ENCODE measurements at places on chromosomes 5 and 9.

- no peak for DNase-seq
Observed at GRCh38 chr9:82890865-82891264, 172.1 kb downstream of the RASEF start.

GRCh38 chr5:170826117-170826516, 35.7 kb upstream of the RANBP17 start:
- DNase-seq = no peak

GRCh38 chr5:172425402-172425801, 28.9 kb downstream of the SH3PXD2B start:
- no peak for DNase-seq

DNA sequence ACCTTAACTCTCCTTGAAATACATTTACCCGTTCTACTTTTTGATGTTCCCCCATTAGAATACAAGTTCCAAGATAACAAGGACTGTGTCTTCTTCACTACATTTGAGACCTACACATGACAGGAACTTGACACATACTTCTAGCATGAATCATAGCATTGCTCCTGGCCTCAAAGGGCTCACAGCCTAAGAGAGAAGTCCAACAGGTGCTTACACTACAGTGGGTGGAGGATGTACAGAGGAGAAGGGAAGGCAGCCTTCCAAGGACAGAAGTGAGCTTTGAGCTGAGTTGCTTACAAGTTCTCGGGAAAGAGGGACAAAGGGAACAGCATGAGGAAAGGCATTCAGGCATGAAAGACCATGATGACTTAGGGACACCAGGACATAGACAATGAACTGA, 56.9 kb upstream of the MSX2 start:
- DNase-seq = no peak

DNA sequence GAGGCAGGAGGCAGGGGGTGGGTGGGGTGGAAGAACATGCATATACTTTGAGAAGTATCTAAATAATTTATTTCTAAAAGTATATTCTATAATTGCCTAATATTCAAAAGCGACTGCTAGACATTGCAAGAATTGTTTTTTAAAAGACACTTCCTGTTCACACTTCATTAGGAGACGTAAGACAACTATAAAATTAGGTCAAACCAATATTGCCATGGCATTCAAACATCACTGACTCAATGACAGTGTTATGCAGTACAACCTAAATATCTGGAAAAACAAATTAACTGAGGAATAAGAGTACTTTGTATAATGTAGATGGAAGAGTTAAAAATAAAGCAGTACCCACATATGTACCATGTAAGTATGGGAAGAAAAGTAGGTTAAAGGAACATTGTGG, 4.5 kb downstream of the CCNH start:
- DNase-seq = no peak

DNA sequence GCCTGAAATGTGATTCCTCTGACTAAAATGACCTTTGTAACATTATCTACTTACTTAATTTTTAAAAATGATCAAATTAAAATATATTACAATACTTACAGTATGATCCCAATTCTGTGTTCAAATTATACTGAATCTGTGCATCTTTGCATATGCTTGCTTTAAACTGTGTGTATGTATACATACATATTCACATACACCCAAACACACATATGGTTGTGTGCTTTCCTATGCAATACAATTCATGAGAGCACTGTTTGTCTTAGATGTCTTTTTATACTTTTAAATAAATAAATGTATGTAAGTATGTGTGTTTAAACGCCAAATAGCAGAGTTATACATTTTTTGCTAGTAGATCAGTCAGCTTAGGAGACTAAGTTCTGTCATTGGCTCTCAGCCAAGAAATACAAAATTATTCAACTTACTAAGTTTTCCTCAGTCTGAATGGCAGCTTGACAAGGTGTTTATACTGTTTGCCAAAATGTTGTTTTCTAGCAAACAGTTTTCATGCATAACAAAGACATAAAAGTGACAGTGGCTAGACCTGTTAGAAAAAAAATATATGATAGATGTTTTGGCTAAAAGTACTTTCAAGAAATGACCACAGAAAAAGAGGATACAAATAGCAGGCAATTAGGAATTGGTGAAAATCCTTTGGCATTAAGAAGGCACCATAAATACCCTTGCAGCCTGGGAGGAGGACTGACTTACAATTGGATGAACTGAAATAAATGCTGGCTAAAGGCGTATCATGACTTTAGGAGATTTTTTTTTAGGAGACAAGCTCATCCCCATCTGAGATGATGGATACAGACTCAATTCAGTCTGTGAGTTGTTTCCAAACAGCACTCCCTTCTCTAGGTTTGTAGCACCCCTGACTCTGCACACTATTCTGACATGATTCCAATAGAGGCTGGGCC, 7.9 kb downstream of the TICAM2 start:
- no peak for DNase-seq

- DNase-seq = no peak
Observed at GRCh38 chr5:60490597-60491166, 209.3 kb downstream of the DEPDC1B start.

DNA sequence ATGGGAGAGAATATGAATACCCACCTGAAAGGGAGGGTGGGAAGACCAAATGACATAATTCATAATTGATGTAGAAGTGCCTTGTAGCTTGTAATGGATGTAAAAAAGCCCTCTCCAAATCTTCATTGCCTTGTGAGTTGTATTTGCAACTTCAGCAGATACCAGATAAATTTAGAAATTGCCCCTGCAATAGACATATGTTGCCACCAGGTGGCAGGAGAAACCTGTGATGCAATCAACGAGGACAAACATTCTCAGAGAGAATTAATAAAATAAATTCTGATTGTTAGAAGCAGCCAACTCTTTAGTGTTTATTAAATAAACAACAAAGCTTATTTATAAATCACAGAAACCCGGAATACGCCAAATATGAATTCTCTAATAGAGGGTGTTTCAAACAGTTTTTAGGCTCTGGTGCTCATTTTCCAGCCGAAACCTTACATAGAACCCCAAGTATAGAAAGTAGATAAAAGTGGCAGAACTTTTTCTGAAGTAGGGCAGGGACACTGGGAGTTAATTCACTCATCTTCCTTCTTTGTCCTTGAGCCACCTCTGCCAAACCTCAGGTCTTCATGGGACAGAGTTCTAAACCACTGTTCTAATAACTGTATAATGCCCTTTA, 147.8 kb downstream of the TMEM38B start:
- peak; percentile 21 for DNase-seq

DNA sequence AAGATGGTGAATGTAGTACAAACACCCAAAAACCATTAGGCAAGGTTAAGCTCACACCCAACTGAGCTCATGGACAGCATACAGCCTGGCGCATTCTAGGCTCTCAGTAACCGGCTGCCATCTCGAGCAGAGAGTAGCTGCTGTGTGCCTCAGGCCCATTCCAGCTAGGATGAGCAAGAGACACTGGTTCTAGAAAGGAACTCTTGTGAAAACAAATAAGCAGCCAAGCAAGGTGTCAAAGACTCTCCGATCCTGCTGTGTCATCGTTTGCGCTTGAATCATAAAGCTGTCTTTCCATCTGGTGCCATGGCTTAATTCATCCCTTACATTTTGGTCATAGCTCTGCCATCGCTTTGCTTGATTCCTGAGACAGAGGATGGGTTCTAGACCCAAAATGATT, 135.4 kb upstream of the MSX2 start:
- no peak for DNase-seq

GRCh38 chr5:38736089-38736488, 109.7 kb upstream of the OSMR start:
- DNase-seq = no peak

DNA sequence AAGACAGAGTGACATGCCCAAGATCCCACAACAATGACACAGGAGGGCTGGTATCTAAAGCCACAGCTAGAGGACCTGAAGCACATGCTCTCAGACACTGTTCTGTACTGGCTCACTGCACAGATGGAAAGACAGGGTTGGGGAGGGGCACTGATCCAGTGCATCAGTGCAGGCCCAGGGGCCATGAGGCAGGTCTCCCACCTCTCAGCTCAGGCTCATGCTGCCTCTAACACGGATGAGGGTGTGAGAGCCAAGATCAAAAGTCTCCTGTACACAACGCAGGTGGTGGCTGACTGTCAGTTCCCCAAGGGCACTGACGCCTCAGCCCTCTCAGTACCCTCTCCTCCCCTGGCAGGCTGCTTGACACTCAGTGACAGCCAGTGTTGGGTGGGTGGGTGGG, 10.9 kb downstream of the RAPGEF1 start:
- no peak for DNase-seq

- DNase-seq = no peak
Observed at GRCh38 chr9:126671381-126671831, 57.7 kb downstream of the LMX1B start.

DNA sequence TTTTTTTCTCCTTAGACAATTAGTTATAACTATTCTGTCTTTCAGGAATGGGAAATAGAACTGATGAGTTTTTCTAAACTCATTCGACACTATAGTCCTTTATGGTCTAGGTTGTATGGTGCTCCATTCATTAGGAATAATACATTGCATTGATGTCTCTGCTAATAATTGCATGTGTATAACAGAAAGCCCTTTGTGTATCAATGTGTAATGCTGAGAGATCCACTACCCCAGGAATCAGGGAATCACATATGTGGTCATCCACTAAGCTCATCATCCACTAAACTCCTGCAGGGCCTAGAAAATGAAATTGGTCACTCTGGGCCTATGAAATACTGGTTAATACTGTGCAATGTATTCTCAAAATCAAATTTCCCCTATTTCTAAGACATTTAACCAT, 242.0 kb upstream of the CDH18 start:
- DNase-seq = no peak

DNA sequence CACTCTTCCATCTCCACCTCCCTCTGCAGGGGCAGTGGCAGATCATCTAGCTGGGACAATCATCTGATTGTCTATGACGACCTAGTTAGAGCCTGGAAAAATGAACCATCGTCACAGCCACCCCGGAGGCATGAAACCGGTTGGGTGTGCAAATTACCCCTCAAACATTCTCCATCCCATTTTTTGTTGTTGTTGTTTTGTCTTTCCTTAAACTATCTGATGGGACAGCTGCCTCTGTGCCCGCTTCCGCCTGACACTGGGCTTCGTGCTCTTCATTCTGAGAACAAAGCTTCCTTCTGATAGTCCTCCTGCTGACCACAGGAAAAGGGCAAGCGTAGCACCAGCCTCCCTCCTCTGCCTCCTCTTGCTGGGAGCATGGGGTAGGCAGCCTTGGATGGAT, 7.0 kb upstream of the NDST1 start:
- DNase-seq = no peak

DNA sequence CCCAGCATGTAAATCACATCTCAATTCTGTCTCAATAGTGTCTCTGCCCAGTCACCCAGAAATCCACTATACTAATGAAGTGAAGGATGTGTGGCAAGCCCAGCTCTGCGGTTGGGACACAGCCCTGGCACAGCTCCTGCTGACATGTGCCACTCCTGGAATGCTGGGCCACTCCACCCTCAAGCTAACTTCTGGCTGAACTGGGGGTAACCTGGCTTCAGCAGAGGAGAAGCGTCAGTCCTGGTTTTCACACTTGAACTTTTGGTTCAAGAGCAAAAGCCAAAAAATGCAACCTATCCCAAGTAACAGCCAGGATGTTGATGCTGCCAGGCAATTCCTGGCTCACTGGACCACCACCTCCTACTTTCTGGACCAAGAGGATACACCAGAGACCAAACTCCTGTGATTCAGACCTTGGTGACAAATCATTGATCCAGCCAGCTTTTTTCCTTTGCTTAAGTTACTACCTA, 86.4 kb downstream of the ARRDC3 start:
- DNase-seq = no peak

Measured in HuH-7.5 (cell line).